ENCODE measurements at places on chromosomes 4 and X.

GRCh38 chrX:50107470-50107869 lies 93.3 kb downstream of the AKAP4 start:
- no peak for DNase-seq

DNA sequence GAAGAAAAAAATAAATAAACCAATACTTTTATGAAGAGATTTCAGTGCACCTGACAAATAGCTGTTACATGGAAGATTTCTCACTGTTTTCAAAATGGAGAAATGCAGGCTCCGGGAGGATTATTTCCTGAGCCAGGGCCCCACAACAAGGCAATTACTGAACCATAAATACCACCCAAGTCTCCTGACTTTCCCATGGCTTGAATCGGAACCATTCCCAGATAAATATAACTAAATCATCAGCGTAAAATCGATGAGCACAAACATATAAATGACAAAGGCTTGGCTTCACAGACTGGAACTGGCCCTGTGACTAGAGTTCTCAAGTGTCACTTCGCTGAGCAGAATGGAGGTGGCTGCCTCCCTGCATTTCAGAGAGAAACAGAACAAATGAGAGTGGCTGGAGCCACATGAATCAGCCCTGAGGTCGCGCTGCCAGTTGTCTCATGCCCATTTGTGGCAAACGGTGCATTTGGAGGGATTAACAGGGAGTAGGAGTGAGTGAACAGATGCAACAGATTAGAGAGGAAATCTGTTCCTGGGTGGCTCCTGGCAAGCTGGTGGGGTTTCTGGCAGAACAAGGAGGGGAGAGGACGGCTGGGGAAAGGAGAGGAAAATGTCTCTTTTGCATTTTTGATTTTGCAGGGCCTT lies 57.3 kb upstream of the STIM2 start:
- no peak for DNase-seq

GRCh38 chr4:53421791-53422190 lies 44.4 kb downstream of the FIP1L1 start:
- DNase-seq: no peak

- no peak for DNase-seq
Measured at GRCh38 chr4:139817657-139818452, 152.2 kb downstream of the MGST2 start.

DNA sequence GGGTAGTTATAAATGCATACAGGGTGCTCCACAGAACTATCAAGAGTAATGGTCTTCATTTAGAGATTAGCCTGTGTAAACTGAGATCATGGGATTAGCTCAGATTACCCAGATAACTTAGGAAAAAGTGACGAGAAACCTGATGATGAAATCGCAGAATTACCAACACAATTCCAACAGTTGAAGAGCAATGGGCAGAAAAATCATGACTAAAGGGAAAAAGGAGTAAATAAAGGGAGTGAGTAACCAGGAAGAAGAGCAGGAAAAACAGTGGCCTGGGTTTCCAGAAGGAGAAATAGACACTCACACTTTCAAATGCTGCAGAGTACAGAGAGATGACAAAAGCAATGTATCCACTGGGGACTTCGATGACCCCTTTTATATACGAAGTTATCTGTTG lies 817.3 kb downstream of the TRIML1 start:
- DNase-seq: no peak

GRCh38 chr4:113639326-113639725 lies 122.2 kb downstream of the CAMK2D start:
- DNase-seq: no peak

GRCh38 chr4:156968479-156968984 lies 3.1 kb downstream of the PDGFC start:
- DNase-seq: no peak

- DNase-seq: no peak
Measured at GRCh38 chrX:127782904-127783303, 269.3 kb downstream of the ACTRT1 start.

DNA sequence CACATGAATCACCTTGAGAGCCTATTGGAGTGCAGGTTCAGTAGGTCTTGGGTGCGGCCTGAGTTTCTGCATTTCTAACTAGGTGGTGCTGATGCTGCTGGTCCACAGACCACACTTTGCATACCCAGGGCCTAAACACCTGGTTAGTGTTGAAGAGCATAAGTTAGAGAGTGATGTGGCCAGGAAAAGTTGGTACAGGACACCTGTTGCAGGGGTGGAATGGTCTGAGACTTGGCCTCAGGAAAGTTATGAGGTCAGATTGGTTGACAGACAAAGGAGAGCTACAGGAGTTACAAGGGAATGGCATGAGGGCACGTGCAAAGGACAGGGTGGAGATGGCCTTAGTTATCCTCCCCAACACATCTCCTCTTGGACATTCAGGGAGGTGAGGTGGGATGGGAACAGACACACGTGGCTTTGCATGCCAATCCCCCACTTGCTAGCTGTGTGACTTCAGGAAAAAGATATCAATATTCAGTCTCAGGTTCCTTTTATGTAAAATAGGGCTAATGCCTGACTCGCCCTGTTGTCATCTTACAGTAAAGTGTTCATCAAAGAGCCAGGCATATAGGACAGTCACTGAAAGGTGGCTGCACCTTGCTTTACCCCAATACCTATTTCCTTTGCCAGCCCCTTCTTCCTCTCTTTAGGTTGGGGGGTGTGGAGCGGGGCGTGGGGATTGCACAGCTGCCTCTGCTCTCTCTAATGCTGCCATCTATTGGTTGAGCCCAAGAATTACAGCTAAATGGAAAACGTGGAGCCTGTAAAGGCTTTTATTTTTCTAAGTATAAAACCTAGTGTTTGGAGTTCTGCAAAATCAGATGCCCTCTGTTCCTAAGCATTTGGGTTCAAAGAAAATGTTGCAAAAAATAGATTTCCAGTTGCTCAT lies 47.5 kb downstream of the ATG4A start:
- DNase-seq: no peak

DNA sequence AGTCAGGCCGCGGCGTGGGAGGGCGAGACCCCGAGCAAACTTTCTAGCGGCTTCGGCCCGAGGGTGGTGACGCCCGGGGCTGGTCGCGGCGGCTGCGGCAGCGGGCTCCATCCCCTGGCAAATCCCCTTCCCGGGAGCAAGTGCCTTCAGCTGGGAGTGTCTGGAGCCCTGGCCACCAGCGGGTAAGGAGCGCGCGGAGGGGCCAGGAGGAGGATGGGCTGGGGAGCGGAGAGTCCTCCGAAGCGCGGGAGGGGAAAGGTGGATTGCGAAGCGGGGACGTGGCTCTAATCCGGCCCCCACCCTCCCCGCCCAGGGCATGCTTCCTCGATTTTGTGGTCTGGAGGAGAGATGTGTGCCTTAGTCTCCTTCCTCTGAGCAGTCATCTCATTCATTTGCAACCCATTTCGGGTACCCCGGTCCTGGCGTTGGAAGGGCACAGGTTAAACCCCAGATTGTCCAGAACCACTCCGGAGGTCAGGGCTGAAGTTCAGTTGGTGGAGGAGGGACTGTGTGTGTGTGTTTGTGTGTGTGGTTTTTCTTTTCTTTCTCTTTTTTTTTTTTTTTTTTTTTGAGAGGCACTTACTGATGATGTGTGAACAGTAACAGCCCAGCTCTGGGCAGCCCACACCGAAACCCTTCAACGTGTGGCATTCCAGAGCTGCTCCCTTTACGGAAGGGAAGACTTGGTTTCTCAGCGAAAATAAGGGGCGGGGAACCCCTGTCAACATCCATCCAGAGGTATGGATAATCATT lies 516 bp downstream of the SGMS2 start:
- no peak for DNase-seq

GRCh38 chr4:6208416-6208815 lies 8.1 kb upstream of the JAKMIP1 start:
- no peak for DNase-seq

GRCh38 chr4:53620956-53621355 lies 29.7 kb upstream of the LNX1 start:
- DNase-seq: no peak

- DNase-seq: no peak
Measured at GRCh38 chrX:25154168-25154567, 138.4 kb upstream of the ARX start.

DNA sequence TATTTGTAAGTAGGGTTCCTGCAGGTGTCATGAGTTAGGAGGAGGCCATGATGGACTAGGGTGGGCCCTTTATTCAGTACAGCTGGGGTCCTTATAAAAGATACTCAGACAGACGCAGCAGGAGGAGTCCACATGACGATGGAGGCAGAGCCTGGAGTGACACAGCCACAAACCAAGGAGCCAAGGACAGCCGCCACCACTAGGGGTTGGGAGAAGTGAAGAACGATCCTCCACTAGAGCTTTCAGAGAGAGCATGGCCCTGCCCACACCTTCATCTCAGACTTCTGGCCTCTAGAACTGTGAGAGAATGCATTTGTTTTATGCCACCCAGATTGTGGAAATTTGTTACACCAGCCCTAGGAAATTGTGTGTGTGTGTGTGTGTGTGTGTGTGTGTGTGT lies 31.1 kb downstream of the JAKMIP1 start:
- no peak for DNase-seq

DNA sequence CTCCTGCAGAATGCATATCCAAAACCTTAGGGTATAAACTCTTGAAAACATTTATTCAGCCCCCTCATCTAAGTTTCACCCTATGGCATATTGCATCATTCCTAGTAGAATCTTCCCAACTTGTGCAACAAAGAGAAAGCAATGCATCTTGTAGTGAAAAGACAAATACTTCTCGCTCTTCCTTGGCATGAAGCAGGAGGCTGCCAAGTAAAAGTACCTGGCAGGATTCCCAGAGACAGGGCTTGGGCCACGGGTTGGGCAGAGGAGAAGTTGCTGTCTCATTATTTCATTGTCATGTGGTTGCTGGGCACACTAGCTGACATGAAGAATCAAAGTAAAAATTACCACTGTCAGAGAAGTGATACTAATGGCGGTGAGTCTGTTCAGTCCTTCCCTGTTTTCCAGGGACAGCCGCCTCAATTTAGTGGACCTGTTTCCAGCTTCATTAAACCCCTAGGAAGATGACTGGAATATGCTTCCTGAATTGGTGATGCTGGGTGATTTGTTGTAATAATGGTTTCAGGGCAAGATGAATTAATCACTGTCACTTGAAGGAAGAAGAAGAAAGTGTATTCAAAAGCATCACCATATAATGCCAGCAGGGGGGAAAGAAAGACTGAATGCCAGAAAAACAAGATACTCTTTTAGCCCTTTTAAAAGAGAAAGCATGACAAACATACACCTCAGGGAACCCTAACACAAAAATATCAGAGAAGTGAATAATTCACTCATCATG lies 380.5 kb upstream of the IGFBP7 start:
- DNase-seq: no peak
